Activated CD4-positive, alpha-beta T cell treated with anti-CD3 and anti-CD28 coated beads for 36 hours (primary cell): ENCODE measurements at places on chromosomes 11 and 22.

DNA sequence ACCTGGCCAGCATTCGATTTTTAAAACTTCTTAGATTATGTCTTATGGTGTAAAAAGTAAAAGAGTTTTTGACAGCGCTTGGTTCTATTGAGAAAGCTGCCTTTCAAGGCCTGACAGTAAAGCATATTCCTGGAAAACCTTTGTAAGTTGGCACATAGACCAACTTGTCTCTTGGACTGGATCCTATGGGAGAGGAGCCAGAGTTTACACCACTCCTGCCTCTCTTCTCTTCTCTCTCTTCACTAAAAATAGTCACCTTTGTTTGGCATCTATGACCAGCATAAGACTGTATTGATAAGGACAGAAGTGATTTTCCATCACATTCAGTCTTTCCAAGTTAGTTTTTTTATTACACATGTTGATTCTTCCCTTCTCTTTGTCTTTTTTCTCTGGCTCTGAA lies 33.7 kb downstream of the CSRP3 start:
- DNase-seq = no peak

DNA sequence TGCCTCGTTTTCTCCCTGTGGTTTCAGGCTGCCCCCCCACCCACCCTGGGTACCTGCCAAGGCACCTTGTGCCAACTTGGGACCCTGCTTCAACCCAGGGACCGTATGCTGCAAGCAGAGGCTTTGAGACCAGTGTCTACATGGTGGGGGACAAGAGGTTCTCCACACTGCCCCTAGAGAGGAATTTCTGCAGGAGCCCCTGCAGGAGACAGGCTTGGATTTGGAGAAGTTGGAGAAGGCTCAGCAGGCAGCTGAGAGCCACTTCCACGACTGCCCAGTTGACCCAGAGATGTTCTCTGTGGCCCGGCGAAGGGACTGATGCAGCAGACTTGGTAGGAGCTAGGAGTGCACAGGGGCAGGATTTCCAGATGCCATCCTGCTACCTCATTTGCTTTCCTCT lies 20.1 kb upstream of the NNMT start:
- no peak for DNase-seq

DNA sequence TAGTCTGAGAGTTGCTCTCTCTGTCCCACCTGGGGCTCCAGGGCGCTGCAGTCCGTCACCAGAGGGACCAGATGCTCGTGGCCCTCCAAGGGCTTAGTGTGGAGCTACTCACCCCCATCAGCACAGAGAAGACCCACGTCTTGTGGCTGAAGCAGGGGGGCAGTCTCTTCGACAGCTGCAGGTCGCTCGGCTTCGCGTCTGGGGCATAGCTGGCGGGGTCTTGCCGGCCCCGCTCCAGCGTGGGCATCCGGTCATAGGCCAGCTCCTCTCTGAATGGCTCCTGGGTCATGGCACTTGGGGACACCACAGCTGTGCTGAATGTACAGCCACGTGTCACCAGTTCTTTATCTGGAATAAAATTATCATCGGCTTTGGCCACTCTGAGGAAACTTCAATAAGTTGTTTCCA lies 608 bp downstream of the MLC1 start:
- DNase-seq = no peak

- DNase-seq = no peak
These were observed 39.7 kb downstream of the DEUP1 start for GRCh38 chr11:93370260-93370659.

DNA sequence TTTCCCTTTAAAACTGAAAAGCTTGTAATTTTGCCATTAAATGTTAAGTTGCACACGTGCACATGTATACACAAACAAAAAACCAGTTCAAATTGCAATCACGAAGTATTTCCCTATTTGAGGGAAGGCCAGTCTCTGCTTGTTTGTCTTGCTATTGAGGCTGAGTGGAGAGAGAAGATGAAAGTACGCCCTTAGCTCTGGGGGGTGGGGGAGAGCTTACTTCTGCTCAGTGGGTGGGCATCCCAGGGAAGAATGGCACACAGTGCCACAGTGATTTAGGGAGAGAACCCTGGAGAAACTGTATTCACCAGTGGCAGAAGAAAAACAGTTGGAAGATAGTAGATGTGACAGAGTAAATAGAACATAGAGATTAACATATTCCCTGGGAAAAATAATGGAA lies 8.7 kb downstream of the YAP1 start:
- DNase-seq = no peak

DNA sequence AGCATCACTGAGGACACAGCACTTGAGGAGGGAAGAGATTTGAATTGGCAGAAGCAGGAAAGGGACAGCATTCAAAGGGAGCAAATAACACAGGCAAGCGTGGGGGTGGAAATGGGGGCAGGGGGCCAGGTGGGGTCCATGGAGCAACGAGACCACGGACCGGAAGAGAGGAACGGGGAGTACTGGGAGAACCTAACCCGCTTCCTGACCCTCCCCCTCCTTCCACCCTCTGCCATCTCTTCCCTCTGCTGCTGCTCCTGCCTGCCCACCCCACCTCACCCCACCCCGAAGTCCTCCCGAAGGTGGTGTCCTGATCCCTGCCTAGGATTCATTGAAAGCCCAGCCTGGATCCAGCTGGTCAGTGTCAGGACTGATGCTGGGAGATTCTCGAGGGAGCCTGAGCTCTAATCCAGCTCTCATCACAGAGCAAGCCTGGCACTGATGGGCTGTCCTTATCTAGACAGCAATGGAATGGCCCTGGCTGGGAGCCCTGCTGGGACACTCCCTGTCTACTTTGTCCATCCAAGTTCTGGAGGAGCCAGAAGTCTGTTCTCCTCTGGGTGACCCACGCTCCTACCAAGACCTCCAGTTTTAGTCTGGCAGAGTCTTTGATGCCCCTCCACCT lies 105.0 kb downstream of the TRIM29 start:
- no peak for DNase-seq

- DNase-seq = no peak
These were observed 550.3 kb downstream of the CNTN5 start for GRCh38 chr11:99571094-99571493.

- DNase-seq = no peak
These were observed 60.7 kb downstream of the GLYATL1 start for GRCh38 chr11:59000003-59000402.

DNA sequence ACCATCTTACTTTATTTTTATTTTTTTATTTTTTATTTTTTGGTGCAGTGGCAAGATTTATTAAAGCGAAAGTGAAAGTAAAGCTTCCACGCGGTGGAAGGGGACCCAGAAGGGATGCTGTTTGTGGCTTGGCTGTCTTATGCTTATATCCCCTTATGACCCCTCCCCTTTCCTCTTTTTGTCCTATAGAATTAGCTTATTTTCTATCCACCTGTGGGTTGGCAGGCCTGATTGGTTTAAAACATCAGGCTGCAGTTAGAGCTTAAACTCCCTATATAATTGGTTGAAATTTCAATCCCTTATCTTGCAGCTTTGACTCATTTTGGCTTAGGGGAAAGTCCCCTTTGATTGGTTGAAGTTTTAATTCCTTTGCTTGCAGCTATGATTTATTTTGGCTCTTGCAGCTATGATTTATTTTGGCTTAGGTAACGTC lies 50.5 kb downstream of the NNMT start:
- DNase-seq = no peak

DNA sequence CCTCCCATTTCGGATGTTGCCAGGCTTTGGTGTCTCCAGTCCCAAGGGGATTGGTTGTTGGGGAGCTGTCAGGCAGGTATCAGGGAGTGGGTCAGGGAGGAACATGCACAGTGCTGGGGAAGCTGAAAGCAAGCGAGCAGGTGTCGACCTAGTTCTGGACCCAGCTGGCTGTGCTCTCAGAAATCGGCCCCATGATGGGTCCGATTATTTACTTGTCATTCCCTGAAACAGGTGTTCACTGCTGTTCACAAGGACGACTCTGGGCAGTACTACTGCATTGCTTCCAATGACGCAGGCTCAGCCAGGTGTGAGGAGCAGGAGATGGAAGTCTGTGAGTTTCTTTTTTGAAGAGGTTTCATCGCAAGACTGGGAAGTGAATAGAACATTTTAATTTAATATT lies 76.8 kb downstream of the JAM3 start:
- no peak for DNase-seq

DNA sequence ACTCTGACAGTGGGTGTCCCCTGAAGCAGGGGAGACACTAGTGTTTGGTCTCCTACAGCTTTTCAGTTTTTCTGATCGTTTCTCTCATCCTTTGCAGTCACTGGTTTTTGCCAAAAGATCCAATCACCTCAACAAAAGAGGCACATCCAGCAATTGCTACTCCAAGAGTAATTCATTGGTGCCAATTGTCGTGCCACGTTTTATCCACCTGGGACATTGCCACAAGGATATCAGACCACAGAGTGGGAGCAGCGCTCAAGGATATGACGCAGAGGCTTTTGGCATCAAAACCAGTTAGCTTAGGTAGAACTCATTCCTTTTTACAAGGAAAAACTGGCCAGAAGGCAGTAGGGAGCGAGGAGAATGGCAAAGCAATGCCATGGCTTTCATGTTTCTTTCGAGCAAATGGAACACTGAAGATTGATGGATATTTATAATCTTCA lies 40.9 kb upstream of the BLID start:
- no peak for DNase-seq

DNA sequence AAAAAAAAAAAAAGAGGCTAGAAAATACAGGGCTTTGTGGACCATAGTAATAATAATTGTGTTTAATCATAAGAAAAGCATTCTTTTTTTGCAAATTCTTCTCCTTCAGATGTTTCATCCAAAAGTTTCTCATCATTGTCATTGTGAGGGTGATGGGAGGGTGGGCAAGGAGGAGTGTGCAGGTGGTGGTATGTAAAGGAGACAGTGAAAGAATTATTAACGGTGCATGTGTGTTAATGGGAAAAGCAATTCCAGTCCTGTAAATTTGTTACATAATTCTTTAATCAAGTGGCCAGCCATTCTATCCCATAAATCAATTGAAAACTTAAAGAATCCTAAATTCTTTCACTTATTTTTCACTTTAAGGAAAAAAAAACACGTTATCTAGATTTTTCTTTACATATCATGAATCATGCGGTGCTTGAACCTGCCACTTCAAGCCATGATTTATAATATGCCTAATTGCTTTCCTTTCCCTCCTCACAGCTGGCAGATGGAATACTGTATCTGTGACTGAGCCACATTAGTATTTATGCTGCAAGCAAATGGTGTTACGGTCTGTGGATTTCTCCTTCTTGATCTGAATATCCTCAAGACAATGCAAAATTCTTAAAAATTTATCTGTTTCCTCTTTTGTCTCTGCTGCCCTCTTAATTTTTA lies 318.5 kb downstream of the JRKL start:
- no peak for DNase-seq

GRCh38 chr11:100592619-100593260 lies 94.3 kb upstream of the ARHGAP42 start:
- DNase-seq = no peak

DNA sequence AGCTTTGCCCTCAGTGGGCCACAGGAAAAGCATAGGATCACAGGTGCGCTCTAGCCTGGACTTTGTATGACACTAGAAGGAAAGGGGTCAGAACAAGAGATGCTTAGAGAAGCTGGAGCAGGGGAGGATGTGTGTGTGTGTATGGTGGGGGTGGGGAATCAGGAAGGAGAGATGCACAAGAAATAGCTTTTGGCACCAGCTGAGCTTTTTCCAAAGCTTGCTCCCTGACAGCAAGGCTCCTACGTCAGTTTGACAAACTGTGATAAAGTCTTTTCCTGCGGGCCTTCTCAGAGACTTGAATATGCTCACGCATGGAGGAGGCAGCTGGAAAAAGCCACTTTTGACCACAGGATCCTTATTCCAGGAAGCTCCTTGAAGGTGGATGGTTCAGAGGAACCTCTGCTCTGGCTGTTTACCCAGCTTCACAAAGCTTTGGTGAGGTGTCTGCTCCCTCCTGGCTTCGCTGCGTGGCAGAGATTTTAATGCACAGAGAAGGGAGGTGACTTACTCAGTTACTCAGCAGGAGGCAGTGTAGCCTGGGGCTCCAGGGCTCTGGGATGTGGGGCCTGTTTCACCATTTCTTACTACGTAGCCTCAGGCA lies 3.9 kb downstream of the CDC42EP1 start:
- no peak for DNase-seq

DNA sequence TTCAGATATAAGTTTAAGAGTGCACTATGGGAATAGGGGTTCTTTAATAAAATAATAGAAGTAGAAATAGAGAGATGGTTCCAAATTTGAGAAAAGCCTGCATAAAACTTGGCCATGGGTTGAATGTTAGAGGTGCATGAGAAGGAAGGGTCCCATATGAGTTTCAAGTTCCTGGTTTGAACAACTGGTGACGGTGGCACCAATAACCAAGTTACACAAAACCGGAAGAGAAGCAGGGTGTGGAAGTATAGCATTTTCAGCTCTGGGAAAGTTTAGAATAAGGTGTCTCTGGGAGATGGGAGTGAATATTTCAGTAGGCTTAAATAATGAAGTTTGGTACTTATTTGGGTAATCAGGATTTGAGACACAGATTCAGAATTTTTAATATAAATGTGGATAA lies 2.4 kb downstream of the CASP1 start:
- no peak for DNase-seq

DNA sequence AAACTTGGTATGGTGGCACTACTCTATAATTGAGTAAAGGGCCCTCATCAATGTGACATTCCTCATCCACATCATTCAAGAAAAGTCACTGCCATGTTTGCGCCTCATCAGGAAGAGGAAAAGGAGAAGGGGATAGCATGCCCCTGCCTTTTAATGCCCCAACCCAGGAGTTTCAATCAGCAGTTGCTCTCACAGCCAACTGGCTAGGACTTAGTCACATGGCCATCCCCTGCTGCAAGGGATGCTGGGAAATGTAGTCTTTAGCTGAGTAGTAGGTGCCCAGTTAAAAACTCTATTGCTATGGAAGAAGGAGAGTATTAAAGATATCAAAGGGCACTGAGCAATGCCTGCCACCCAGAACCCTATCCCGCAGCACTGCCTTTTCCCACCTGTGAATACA lies 10.9 kb upstream of the CCND1 start:
- no peak for DNase-seq

DNA sequence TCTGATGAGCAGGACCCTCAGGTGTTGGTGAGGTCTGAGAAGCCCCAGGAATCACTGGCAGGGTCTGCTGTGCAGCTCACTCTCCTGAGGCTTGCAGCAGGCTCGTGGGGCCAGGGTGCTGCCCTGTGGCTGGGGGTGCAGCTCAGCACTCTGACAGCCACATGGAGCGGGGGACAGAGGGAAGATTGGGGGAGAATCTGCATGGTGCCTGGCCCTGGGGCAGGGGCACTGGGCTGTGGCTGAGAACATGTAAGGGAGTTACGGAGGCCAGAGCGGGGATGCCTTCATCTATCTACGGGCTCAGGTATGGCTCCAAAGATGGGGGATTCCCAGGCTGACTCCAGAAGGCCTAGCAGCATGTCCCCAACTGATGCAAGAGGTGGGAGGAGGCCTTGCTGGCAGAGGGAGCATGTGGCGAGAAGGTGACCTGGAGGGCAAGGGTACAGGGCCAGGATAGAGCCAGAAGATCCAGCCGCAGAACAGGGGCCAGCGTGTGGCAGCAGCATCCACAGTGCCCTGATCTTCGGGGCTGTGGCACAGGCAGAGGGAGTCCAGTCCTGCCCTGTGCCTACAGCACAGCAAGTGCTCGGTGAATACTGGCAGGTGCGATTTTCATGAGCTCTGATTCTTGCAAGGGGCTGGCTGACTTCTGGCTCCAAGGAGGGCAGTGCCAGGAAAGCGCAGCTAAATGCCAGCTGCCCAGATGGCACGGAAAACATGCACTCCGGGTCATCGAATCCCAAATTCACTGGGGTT lies 184.7 kb downstream of the CTTN start:
- no peak for DNase-seq
